ENCODE measurements at places on chromosomes 4 and X.

- no peak for DNase-seq
Observed at GRCh38 chr4:23268072-23268771, 575.5 kb downstream of the GBA3 start.

GRCh38 chr4:175542786-175543185 lies 269.3 kb downstream of the GPM6A start:
- DNase-seq = no peak

- DNase-seq = no peak
Observed at GRCh38 chrX:18955676-18956075, 28.2 kb downstream of the PHKA2 start.

DNA sequence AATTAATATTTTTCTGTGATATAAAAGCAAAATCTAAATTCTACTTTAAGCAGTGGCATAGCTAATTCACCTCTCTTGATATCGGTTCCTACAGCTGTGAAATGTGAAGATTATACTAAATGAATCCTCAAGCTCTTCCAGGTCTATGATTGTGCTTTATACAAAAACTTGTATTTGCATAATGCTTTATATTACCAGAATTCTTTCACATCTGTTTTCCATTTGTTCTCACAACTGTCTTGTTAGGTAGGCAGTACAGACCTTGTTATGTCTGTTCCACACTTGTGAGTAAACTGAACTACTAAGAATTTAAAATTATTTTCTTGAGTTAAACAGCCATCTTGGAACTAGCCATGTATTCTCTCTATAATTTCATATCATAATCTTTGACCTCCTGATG lies 184.9 kb downstream of the RAPGEF2 start:
- DNase-seq = no peak

- no peak for DNase-seq
Observed at GRCh38 chr4:187393531-187394344, 601.8 kb upstream of the ZFP42 start.

DNA sequence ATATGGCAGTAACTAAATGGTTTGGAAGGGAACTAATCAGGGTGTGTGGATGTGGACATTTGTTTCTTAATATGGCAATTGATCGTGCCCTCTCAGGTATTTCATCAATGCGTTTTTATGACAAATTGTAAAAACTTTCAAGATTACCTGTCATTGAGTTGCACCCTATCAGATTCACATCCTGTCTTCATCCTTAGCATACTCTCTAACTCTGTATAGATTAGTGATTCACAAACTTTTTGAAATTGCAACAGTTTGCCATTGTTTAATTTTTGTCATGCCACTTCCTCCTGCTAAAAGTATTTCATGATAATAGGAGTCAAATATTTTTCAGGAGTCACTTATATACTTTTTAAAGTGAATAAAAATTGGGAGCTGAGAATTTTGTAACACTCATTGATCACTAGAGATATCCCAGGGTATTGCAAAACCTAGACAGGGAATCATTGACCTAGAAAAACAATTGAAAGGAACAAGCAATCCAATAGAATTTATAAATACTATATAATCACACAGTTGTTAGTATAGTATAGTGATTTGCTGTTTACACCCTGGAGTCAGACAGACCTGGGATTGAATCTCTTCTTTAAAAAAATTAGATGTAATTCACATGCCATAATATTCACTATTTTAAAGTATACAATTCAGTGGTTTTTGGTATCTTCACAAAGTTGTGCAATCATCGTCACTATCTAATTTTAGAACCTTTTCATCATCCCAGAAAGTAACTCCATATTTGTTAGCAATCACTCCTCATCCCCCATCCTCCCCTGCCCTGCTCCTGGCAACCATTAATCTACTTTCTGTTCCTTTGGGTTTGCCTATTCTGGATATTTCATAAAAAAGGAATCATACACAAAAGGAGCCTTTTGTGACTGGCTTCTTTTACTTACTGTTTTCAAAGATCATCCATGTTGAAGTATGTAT lies 8.9 kb downstream of the MID2 start:
- DNase-seq = no peak

DNA sequence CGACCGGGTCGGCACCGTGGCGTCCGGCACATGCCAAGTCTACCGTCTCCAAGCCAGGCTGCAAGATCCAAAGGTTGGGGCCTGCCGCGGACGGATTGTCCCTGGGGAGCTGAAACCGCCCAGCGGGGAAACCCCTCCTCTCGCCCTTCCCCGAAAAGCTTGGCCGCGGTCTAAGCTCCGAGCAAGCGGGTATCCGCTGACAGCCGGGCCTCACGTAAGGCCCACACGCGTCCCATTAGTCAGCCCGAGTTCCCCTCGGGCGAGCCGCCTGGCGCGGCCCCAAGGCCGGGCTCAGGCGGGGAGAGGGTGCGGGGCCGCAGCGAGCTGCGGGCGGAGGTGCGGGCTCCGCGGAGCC lies 6.8 kb upstream of the BCOR start:
- DNase-seq = peak; percentile 67

- no peak for DNase-seq
Observed at GRCh38 chr4:27046851-27047250, 186.2 kb downstream of the STIM2 start.

DNA sequence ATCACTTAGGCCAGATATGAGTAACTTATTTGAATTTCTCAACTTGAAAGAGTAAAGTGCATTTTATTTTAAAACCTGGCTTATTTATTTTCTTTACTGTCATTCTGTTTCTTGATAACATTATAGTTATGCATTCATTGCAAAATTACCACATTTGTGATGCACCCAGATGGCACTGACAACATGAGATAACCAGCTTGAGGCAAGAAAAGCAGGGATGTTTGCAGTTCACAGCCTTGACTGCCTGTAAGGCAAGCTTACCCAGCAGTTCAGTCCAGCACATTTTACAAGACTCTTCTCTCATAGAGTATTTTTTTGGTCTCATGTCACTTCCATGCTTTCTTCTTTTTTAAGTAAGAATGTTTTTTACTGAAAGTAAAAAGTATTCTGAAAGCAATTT lies 25.3 kb upstream of the EPGN start:
- DNase-seq = no peak

DNA sequence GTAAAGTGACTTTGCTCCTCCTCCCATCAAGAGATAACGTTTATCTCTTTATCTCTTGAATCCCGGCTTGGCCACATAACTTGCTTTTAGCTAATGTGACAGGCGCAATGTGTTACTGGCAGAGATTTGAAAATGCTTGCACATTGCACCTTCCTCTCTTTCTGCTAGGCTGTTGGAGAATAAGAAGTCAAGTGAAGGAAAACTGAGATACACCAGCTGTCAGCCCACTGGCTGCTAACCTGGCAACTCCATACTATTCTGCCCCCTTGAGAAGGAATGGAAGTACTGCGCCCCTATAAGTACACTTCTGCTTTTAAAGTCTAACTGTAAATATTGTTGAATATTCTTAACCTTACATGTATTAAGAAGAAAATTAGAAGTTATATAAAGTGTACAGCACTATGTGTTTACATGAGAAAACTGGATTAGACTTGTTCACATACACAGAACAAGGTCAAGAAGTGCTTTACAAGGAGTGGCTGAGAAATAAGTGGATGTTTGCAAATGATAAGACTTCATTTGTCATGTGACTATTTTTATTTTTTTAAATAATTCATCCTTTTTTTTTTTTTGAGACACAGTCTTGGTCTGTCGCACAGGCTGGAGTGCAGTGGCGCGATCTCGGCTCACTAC lies 424.5 kb upstream of the CTSO start:
- DNase-seq = peak; percentile 21
